ENCODE measurements at places on chromosomes 5 and 9. TPM values are rescaled to one million over a fixed set of nuclear protein-coding genes. Genes with fewer than 3 reads are reported as not detected.

DNA sequence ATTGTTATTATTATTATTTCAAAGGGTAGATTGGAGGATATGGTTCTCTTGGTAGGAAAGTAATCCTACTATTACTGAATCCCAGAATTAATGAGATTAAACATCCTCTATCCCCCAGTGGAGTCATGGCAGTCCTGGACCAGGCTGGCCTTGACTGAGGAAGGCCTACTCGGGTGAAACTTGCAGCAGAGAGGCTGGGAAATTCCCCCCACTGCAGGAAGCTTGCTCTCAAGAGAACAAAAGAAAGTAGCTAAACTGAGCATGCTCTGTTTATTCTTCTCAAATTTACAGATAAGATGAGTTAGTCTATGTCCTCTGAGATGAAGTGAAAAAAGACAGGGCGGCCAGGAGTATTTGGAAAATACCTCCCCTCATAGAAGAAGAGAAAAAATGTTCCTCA lies 233.9 kb upstream of the RPS23 start:
- no peak for ATAC-seq

Gene ENTPD2
- 1.3 TPM for total RNA-seq

GRCh38 chr9:10268531-10269485 lies 344.0 kb downstream of the PTPRD start:
- no peak for ATAC-seq

GRCh38 chr5:137122558-137122957 lies 376.6 kb downstream of the SPOCK1 start:
- no peak for ATAC-seq

GRCh38 chr5:58462623-58463230 lies 2.8 kb upstream of the PLK2 start:
- no peak for ATAC-seq

GRCh38 chr9:15246708-15247107 lies 60.3 kb downstream of the TTC39B start:
- no peak for ATAC-seq

All from motor neuron (in vitro differentiated cells).